Stimulated activated naive CD4-positive, alpha-beta T cell (primary cell): ENCODE measurements at places on chromosomes 12 and 14.

DNA sequence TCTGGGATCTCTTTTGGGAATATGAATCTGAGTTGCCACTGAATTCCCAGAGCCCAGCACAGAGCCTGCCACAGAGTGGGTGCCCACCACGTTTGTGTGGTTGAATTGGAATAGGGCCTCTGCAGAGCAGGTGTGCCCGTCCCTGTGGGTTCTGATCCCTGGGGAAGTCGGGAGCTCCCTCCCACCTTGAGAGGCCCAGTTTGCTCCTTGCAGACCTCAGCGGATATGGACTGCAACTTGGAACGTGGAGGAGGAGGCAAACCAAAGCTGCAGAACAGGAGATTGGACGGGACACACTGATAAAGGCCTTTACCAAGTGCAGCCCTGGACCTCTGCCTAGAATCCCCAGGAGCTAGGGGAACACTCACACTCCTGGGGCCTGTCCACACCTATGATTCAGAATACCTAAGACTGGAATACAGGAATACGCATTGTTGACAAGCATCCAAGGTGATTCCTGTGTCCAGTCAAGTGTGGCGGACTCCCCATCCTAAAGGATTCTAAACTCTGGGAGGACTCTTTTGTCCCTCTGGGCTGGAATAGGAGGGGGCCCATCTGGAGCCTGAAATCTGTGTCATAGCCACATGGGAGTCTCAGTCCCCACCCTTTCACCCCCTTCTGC lies 2.4 kb downstream of the KRT76 start:
- no peak for DNase-seq

DNA sequence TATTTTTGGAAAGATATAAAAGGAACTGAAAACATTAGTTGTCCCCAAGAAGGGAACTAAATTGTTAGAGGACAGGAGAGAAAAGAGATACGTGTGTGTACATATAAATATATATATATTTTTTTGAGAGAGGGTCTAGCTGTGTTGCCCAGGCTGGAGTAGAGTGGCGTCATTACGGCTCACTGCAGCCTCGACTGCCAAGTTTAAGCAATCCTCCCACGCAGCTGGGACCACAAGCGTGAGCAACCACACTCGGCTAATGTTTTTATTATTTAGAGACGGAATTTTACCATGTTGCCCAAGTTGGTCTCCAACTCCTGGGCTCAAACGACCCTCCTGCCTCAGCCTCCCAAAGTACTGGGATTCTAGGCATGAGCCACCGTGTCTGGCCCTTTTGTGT lies 16.2 kb upstream of the NOP2 start:
- no peak for DNase-seq

GRCh38 chr12:14482886-14483285 lies 84.8 kb downstream of the PLBD1 start:
- DNase-seq, result no peak

DNA sequence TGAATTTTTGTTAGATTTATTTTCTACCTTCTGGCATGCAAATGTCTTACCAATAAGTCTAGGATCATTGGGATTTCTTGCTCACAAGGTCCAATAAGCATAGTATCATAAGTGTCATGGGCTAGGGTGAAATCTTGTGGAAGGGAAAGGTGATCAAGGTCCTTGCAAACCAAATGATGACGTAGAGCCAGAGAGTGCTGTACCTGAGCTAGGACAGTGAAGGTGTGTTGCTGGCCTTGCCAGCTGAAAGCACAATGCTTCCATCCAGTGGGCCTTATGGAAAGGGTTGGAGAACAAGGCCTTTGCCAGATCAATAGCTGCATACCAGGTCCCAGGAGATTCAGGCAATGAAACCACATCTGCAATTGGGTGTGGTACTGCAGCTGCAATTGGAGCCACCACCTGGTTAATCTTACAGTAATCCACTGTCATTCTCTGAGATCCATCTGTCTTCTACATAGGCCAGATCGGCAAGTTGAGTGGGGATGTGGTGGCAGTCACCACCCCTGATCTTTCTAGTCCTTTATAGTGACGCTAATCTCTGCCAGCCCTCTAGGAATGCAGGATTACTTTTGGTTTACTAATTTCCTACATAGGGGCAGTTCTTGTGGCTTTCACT lies 208.9 kb upstream of the MYL2 start:
- no peak for DNase-seq

- no peak for DNase-seq
Measured at GRCh38 chr12:87368259-87368658, 660.9 kb downstream of the C12orf50 start.

DNA sequence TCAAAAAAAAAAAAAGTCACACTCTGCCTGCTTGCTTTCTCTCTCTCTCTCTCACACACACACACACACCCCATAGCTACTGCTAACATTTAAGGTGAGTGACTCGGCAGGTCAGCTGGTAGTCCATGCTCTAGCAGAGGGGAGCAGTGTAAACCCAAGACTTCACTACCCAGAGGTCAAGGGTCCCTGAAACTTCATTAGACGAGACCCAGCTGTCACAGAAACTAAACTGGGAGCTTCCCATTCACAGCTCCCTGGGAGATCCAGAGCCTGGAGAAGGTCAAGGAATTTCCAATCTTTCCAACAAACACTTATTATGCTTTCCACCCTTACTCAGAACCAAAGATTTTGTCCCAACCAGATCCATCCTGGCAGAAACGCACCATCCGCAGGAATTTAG lies 33.2 kb downstream of the CKAP4 start:
- no peak for DNase-seq

- DNase-seq, result no peak
Measured at GRCh38 chr14:83421711-83422110, 1888.1 kb upstream of the SEL1L start.

DNA sequence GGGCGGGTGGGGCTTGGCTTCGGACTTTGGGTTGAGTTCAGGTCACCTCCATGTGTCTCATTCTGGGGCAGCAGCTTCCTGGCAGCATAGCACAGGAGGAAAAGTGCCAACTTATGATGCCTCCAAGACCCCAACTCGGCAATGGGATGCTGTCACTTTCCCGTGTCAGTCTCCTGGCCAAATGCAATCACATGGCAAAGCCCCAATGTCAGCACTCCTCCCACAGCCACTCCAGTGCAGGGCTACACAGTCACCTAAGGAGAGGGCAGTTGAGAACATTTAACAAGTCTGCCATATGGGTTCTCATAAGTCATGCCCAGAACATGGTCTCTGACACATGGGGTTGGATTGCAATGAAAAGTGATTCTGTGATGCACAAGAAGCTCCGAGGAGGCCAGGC lies 26.7 kb downstream of the ELK3 start:
- no peak for DNase-seq

DNA sequence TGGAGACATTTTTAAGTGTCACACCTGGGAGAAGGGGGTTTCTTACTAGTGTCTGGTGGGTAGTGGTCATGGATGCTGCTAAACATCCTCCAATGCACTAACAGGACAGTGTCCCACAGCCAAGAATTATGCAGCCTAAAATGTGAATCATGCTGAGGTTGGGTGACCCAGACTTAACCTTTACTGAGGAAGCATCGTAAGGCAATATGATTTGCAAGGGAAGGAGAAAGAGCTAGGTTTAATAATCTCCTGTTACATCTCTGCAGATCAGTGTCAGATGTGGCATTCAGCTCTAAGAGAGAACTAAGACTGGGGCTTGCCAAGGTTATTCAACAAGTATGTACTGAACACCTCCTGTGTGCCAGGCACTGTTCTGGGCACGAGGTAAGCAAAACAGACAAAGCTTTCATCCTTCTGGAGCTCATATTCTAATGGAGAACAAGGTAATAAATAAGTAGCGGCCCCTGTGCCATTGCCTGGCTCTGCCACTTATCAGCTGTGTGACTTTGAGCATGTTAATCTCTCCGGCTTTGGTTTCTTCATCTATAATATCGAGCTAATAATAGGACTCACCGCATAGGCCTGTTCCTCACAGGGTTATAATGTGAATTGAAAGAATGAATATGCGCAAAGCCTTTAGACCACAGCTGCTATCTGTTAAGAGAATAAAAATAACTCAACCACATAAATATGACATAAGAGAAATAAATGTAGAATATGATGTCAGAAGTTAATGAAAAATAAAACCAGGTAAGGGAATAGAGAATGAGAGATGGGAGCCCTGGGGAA lies 13.5 kb upstream of the GOLGA5 start:
- no peak for DNase-seq

- DNase-seq, result no peak
Measured at GRCh38 chr12:46468160-46468559, 95.6 kb upstream of the SLC38A2 start.

DNA sequence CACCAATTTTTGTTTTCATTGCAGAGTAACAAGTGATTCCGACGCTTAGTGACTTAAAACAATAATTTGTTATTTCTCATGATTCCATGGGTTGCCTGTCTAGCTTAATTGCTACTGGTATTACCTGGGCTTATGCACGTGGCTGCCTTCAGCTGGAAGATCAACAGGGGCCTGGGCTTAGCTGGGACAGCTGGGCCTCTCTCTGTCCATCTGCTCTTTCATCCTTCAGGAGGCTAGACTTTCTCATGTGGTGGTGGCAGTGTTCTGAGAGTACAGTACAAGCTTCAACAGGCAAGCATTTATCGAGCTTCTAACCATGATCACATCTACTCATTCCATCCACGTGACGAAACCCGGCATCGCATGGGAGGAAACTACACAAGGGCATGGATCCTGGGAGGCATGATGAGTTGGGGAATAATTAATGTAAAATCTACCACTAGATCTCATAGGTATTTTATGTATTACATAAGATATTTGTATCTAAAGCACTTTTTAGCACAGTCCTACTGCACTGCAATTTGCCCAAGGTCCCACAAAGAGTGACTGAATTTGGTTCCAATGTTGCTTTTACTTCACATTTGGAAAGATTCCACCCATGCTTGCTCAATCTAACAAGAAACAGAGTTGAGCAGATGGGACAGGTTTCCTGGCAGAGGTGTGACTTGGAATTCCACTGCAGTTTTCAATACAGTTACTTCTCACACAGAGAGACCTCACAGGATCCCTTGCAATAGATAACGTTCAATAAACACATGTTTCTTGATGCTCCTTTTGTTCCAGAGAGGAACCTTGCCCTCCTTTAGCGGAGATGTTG lies 153.1 kb upstream of the FRMD6 start:
- DNase-seq, result no peak

- no peak for DNase-seq
Measured at GRCh38 chr12:114926341-114926740, 242.4 kb upstream of the TBX3 start.

DNA sequence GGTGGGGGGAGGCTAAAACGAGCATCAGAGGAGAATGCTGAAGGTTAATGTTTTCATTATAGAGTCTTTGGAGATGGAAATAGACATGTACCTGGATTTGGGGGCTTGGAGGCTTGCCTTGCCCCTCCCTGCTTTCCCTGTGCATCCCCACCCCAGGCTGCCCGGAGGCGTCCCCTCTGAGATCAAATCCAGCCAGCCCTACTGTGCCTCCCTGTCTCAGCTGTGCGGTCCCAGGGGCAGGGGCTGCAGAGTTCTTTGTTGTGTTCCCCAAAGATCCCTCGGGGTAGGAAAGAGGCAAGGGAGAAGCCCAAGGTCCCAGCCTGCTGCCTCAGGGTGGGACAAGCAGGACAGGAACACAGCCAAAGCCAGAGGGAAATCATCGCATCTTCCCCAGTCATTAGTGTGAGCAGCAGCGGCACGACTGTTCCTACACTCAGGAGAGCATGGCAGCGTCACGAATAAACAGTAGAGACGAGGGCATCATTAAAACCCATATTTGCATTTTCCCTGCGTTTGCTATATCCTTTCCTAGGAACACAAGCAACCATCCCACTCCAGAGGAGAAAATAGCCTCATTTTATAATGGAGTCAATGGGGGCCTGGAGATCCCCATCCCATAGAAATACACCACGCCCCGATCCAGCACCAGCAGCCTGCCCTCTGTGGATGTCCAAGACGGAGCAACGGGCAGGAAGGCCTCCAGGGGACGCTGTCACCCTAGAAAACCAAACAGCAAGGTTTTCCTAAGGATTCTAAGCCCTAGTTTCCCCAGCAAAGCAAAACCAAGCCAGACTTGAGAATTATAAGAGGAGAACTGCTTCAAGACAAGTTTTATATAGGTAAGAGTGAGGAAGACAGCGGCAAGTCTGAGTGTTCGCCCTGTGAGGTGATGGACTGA lies 32.4 kb downstream of the ANO2 start:
- no peak for DNase-seq

- no peak for DNase-seq
Measured at GRCh38 chr12:64691227-64691794, 67.9 kb downstream of the GNS start.

- no peak for DNase-seq
Measured at GRCh38 chr12:19912991-19913390, 455.3 kb upstream of the PDE3A start.

DNA sequence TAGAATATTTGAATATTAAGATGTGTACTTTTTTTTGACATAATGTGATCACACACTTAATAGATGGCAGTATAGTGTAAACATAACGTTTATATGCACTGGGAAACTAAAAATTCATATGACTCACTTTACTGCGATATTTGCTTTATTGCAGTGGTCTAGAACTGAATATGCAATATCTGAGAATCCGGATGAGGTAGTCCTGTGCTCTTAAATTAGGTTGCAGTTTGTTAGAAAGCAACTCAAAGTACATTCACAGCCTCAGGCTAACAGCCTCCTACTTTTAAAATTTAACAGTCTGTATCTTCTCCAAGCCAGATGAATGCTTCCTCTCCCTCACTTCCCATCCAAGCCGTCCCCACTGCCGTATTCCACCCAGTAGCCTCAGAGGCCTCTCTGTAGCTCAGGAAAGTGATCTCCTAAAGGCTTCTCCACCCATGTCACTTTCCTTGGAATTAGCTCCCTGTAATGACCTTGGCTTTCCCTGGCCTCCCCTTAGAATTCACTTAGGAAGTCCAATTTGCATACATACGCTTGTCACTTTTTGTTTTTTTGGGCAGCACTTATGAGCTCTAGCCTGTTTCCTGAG lies 43.7 kb downstream of the TESPA1 start:
- DNase-seq, result no peak

DNA sequence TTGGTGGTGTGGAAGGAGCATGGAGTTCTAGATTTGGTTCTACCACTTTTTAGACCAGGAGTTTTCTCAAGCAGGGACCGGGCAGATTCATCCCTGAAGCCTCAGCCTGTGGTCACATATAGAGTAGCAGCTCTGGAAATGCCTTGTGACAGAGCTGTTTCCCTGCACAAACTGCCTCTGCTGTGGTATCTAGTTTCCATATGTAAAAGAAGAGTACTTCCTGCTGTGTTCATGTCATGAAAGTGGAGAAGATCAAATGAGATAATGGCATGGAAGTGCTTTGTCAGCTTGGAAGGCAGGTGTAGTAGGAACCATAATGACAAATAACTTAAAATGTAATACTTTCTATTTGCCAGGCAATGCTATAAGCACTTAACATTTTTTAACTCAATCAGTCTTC lies 26.1 kb downstream of the OTUB2 start:
- DNase-seq, result no peak

DNA sequence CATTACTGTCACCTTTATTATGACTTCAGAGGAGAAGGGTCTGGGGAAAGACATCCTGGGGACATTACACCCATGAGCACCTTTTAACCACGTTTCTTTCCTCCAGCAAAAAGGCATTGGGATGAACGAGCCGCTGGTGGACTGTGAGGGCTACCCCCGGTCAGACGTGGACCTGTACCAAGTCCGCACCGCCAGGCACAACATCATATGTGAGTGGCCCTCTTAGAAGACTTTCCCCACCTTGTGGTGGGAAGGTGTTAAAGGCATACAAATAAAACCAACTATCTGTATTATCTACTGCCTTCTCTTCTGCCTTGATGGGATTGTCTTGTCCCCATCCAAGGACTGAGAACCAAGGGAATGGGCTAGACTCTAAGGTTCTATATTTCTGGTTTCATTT lies 6.0 kb downstream of the PSMD9 start:
- DNase-seq, result no peak
